Upper lobe of left lung (tissue), 6 donors: ENCODE measurements at places on chromosomes 2 and 18. TPM values are rescaled to one million over a fixed set of nuclear protein-coding genes. Genes with fewer than 3 reads are reported as not detected.

DNA sequence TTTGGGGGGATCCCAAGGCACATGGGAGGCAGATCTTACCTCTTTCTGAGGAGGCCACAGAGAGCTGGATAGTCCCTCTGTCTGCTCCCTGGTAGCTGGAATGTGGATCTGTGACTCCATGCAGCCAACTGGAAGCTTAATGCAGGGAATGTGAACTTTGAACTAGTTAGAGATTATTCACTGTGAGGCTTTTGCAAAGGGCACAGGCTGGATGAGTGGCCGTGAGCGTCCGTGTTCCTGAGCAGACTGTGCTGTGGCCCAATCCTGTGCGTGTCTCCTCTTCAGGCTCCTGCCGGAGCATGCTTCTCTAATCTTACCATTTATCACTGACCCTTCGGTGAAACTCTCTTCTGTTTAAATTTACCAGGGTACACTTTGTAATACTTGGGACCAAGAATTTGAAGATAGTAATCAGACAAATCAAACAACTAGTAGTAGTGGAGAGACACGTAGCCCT lies 187.6 kb downstream of the PTPRM start:
- DNase-seq, result no peak
- peak overlapping the region; percentile 45 for H3K27ac ChIP-seq
- peaks cover 50% of the 10 kb centered on the region for H3K4me1 ChIP-seq
- no peak overlapping the region for H3K4me3 ChIP-seq

DNA sequence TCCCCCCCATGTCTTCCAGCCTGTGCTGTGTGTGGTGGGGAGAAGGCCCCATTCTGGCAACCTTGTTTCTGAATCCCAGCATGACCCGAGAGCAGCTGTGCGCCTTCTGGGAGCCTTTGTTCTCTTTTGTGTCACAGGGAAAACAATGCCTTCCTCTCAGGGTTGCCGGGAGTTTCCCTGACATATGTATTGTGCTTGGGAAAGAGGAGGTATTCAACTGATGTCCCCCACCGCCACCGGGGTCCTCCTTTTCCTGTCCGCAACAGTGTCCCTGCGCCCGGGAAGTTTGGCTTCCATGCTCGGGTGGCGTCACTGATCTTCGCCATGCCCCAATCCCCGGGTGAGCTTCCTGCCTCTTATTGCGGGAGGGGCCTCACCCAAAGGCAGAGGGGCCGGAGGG lies 77.5 kb upstream of the ASB18 start:
- no peaks in the 10 kb centered on the region for H3K4me1 ChIP-seq
- no peak overlapping the region for H3K27ac ChIP-seq
- H3K4me3 ChIP-seq, result no peak overlapping the region
- no peaks in the 10 kb centered on the region for H3K36me3 ChIP-seq
- DNase-seq, result no peak

DNA sequence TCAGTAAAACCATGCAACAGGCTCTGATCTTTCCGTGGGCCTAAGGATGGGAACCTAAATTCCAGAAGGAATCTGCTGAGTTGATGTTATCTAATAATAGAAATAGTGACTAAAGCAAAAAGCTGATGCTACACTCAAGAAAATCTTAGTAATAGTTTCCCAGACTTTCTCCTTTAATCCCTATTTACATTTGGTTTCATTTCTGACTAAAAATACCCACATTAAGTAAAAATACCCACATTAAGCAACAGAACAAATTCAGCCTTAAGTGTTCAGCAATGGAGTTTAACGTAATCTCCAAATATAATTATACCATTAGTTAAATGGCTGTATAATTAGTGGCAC lies 50.3 kb downstream of the CCBE1 start:
- no peaks in the 10 kb centered on the region for H3K4me1 ChIP-seq
- DNase-seq, result no peak
- no peaks in the 10 kb centered on the region for H3K36me3 ChIP-seq
- no peak overlapping the region for H3K27ac ChIP-seq
- H3K27me3 ChIP-seq, result no peaks in the 10 kb centered on the region
- no peak overlapping the region for H3K4me3 ChIP-seq

- H3K4me1 ChIP-seq, result peaks cover 25% of the 10 kb centered on the region
- peak overlapping the region; percentile 90 for H3K4me3 ChIP-seq
- no peaks in the 10 kb centered on the region for H3K36me3 ChIP-seq
- peak overlapping the region; percentile 94 for H3K27ac ChIP-seq
- H3K27me3 ChIP-seq, result no peaks in the 10 kb centered on the region
These were observed 496 bp downstream of the SUCLG1 start for GRCh38 chr2:84458551-84459017.

DNA sequence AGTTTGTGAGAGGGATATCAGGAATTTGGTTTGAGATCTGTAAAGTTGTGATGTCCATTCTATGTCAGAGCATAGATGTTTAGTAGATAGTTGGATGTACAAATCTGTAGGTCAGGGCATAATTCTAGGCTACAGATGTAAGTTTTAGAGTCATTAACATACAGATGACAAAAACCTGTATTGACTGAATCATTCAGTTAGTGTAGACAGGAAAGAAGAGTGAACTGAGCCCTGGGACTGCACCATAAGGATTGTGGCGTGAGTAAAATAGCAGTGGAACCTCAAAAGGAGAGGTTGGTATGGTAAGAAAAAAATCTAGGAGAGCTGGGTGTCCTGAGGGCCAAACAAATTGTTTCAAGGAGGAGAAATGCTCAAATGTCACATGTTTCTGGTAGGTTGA lies 73.1 kb upstream of the RPRM start:
- H3K27me3 ChIP-seq, result no peaks in the 10 kb centered on the region
- DNase-seq, result no peak
- no peaks in the 10 kb centered on the region for H3K4me1 ChIP-seq
- H3K36me3 ChIP-seq, result no peaks in the 10 kb centered on the region
- H3K27ac ChIP-seq, result no peak overlapping the region

DNA sequence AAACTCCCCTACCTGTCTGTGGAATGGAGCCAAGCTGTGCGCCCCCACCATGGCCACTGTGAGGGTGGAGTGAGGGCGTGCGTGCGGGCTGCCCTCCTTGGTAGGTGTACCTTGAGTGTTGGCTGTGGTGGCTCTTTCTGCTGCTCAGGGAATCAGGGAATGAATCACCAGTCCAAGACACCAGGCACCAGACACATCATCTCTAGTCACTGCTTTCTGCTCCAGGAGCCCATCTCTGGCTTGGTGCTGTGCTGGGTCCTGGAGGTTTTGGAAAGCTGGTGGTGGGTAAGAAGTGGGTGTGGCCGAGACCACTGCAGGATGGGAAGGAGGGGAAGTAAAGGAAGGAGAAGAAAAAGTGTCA lies 209.9 kb downstream of the SEPTIN10 start:
- H3K27me3 ChIP-seq, result no peaks in the 10 kb centered on the region
- H3K27ac ChIP-seq, result no peak overlapping the region
- no peak for DNase-seq

DNA sequence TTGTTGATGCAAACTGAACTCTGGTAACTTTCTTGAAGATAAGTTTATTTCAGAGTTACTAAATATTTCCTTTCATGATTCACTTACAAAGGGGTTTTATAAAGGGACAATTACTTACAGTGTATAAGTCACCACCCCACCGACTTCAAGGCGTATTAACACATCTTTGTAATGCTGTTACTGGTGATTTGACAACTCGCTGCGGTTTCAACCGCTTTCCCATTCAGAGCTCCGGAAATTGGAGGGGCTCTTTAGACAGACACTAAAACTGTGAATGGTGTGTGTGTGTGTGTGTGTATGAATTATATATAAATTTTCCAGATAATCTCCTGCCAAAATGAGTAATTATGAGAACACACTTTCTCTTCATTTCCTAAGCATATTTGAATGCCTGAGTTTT lies 4.9 kb downstream of the TM4SF20 start:
- H3K36me3 ChIP-seq, result no peaks in the 10 kb centered on the region
- no peak overlapping the region for H3K4me3 ChIP-seq
- H3K27ac ChIP-seq, result no peak overlapping the region
- no peaks in the 10 kb centered on the region for H3K4me1 ChIP-seq
- H3K27me3 ChIP-seq, result no peaks in the 10 kb centered on the region

- peaks cover 9% of the 10 kb centered on the region for H3K36me3 ChIP-seq
- no peaks in the 10 kb centered on the region for H3K27me3 ChIP-seq
- DNase-seq, result peak; percentile 83
- no peaks in the 10 kb centered on the region for H3K4me1 ChIP-seq
- H3K4me3 ChIP-seq, result no peak overlapping the region
These were observed 35.8 kb upstream of the ASPRV1 start for GRCh38 chr2:69997015-69997830.

DNA sequence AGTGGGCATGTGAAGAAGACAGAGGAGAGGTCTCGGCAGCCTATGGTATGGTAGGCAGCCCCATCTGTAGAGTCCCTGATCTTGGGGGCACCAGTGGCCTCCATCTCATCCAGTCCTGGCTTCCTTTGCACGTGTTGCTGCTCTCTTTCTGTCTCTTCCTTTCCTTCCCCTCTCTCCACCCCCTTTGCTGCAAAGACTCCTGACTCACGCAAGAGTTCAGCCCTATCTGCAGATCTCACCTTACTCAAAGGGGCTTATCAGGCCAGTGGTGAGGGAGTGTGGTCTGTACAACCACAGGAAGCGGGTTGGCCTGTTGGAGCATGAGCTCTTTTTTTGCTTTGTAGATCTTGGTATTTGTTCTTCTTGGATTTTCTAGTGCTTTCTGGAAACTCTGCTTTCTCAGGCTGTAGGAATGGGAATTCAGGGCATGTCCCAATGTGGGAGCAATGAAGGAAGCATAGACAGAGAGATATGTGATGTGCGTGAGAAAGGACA lies 14.6 kb upstream of the NT5DC4 start:
- no peak overlapping the region for H3K27ac ChIP-seq
- H3K27me3 ChIP-seq, result no peaks in the 10 kb centered on the region
- no peak overlapping the region for H3K4me3 ChIP-seq
- no peak for DNase-seq
- H3K36me3 ChIP-seq, result no peaks in the 10 kb centered on the region
- H3K4me1 ChIP-seq, result no peaks in the 10 kb centered on the region

GRCh38 chr2:98936353-98937351 lies 627 bp upstream of the CRACDL start:
- DNase-seq, result peak; percentile 89
- H3K36me3 ChIP-seq, result no peaks in the 10 kb centered on the region
- peaks cover 22% of the 10 kb centered on the region for H3K4me1 ChIP-seq

DNA sequence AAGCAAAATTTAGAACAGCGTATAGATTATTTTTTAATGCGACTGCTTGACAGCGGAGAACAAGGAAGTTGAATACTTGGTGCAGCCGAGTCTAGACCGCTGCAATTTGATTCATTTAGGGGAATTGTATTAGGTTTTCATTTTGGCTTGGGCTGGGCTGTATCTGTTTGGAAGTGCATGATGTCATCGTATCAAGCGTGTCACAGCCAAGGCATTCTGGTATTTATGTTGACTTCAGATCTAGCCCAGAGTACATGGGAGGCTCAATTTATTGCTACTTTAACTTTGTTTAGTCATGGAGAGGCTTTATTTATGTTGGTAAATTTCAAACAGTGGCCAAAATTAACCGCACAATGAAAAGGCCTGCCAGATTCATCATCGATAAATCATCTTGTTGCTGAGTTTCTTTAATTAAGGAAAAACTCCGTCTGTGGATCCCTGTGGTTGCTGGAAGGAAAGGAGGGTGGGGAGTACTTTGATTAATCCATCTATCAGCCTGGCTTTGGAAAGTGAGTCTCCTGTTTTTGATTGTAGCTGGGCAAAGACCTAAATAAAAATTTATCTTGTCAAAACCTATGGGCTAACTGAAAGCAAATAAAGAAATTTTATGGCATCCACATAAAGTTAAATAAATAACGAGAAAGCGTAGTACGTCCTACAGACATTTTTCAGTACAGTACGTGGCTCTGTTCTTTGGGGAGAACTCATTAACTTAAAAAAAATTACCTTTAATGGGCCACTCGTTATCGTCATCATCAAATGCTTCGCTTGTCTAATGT lies 230.4 kb upstream of the SPRED2 start:
- no peak overlapping the region for H3K4me3 ChIP-seq
- no peak overlapping the region for H3K27ac ChIP-seq
- no peaks in the 10 kb centered on the region for H3K4me1 ChIP-seq
- H3K27me3 ChIP-seq, result no peaks in the 10 kb centered on the region

GRCh38 chr2:238573916-238574315 lies 147.2 kb downstream of the ASB1 start:
- no peak for DNase-seq
- peak overlapping the region; percentile 61 for H3K27ac ChIP-seq
- no peaks in the 10 kb centered on the region for H3K36me3 ChIP-seq
- no peaks in the 10 kb centered on the region for H3K27me3 ChIP-seq
- peaks cover 30% of the 10 kb centered on the region for H3K4me1 ChIP-seq

- DNase-seq, result no peak
- H3K27ac ChIP-seq, result no peak overlapping the region
- H3K36me3 ChIP-seq, result no peaks in the 10 kb centered on the region
- no peaks in the 10 kb centered on the region for H3K27me3 ChIP-seq
- no peaks in the 10 kb centered on the region for H3K4me1 ChIP-seq
These were observed 124.2 kb downstream of the GALR1 start for GRCh38 chr18:77373730-77374445.

GRCh38 chr2:190843890-190844699 lies 36.5 kb upstream of the GLS start:
- no peaks in the 10 kb centered on the region for H3K36me3 ChIP-seq
- DNase-seq, result no peak
- H3K4me1 ChIP-seq, result peaks cover 20% of the 10 kb centered on the region
- no peak overlapping the region for H3K4me3 ChIP-seq

The COBLL1 gene
- 82.8 TPM for total RNA-seq

The C2orf81 gene
- 11.5 TPM for total RNA-seq

The ANKRD36B gene
- 40.4 TPM for total RNA-seq
